Placental epithelial cell (primary cell): ENCODE measurements at places on chromosomes 11 and 22. TPM values are rescaled to one million over a fixed set of nuclear protein-coding genes. Genes with fewer than 3 reads are reported as not detected.

Gene GAL
- 5.1 TPM in 1 of 2 replicates, not detected in the other for total RNA-seq

Gene SDHD
- 75.4 and 76.0 TPM in 2 replicates for total RNA-seq

Gene CD248
- 53.7 and 73.0 TPM in 2 replicates for total RNA-seq

Gene BRSK2
- total RNA-seq = 0.11 and 0.39 TPM in 2 replicates

Gene RPS6KA4
- 56.9 and 152 TPM in 2 replicates for total RNA-seq

Gene OR4A47
- total RNA-seq = not detected in 2 replicates

Gene LRRC4C
- total RNA-seq = under 0.01 TPM in 1 of 2 replicates, not detected in the other

Gene EWSR1
- total RNA-seq = 133 and 241 TPM in 2 replicates

Gene TYR
- not detected in 2 replicates for total RNA-seq

Gene NRGN
- total RNA-seq = 0.11 TPM in 1 of 2 replicates, not detected in the other

Gene LMO1
- not detected in 2 replicates for total RNA-seq

Gene HMOX1
- total RNA-seq = 7.9 and 8.4 TPM in 2 replicates

Gene EIF3L
- 327 and 350 TPM in 2 replicates for total RNA-seq

Gene C11orf87
- not detected in 2 replicates for total RNA-seq

Gene DGCR6L
- total RNA-seq = 67.5 and 73.3 TPM in 2 replicates

Gene KRTAP5-11
- not detected in 2 replicates for total RNA-seq

Gene KDM4E
- total RNA-seq = not detected in 2 replicates

Gene OR10G4
- total RNA-seq = not detected in 2 replicates

Gene SNX32
- total RNA-seq = 1.1 and 5.5 TPM in 2 replicates

Gene GGTLC2
- total RNA-seq = 1.5 and 2.0 TPM in 2 replicates

Gene GPHA2
- total RNA-seq = not detected in 2 replicates

Gene SLC5A4
- 0.22 TPM in 1 of 2 replicates, not detected in the other for total RNA-seq

Gene KIAA1671
- total RNA-seq = 6.7 and 8.5 TPM in 2 replicates

Gene CNGA4
- 0.39 TPM in 1 of 2 replicates, not detected in the other for total RNA-seq

Gene SLC22A12
- not detected in 2 replicates for total RNA-seq

Gene B4GALNT4
- total RNA-seq = 0.22 and 4.3 TPM in 2 replicates

Gene OR8B12
- total RNA-seq = not detected in 2 replicates

Gene CCDC15
- total RNA-seq = 3.5 and 5.1 TPM in 2 replicates

Gene STX3
- total RNA-seq = 23.2 and 35.7 TPM in 2 replicates

Gene CDCA5
- total RNA-seq = 3.6 and 4.3 TPM in 2 replicates

Gene SAA4
- total RNA-seq = not detected in 2 replicates

Gene SCGB1C1
- total RNA-seq = not detected in 2 replicates

Gene P2RX6
- not detected in 2 replicates for total RNA-seq

Gene DUSP8
- total RNA-seq = 0.79 and 1.5 TPM in 2 replicates

Gene MICALL1
- 106 and 183 TPM in 2 replicates for total RNA-seq

Gene MYBPC3
- total RNA-seq = not detected in 2 replicates

Gene FGF19
- not detected in 2 replicates for total RNA-seq

Gene ABCC8
- not detected in 2 replicates for total RNA-seq

Gene MYO7A
- 0.39 and 0.43 TPM in 2 replicates for total RNA-seq

Gene APOL3
- total RNA-seq = under 0.01 TPM in 1 of 2 replicates, not detected in the other

Gene DAGLA
- total RNA-seq = 6.3 and 6.6 TPM in 2 replicates

Gene HYLS1
- total RNA-seq = 3.6 and 3.9 TPM in 2 replicates

Gene SMIM35
- total RNA-seq = not detected in 2 replicates

Gene GDPD4
- total RNA-seq = not detected in 2 replicates

Gene CLDN5
- total RNA-seq = not detected in 2 replicates

Gene NCAM1
- total RNA-seq = not detected in 2 replicates

Gene OR51B5
- 0.22 TPM in 1 of 2 replicates, not detected in the other for total RNA-seq

Gene CHRDL2
- total RNA-seq = not detected in 2 replicates

Gene OR4C46
- total RNA-seq = not detected in 2 replicates

Gene MRGPRX4
- not detected in 2 replicates for total RNA-seq

Gene OR52A1
- total RNA-seq = not detected in 2 replicates

Gene BTBD18
- total RNA-seq = not detected in 2 replicates
